ENCODE measurements at places on chromosomes 2 and 18.

GRCh38 chr18:57544936-57545660, 41.4 kb downstream of the FECH start:
- no peak for DNase-seq

DNA sequence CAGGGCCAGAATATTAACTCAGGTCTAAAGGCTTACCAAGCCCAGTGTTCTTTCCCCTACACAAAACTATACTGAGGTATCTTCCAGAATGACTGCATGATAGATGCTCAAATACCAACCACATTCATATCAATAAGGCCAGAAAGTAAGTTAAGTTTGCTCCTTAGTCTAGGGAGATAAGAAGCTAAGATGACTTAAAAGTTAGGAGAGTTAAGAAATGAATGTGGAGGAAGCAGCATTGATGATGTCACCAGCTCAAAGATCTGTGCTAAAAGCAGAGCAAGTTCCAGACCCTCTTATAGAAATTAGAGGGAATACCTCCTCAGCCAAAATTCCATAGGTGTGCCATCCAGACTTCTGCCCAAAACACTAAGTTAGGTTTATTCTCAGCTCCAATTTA, 6.1 kb downstream of the PPP4R1 start:
- no peak for DNase-seq

DNA sequence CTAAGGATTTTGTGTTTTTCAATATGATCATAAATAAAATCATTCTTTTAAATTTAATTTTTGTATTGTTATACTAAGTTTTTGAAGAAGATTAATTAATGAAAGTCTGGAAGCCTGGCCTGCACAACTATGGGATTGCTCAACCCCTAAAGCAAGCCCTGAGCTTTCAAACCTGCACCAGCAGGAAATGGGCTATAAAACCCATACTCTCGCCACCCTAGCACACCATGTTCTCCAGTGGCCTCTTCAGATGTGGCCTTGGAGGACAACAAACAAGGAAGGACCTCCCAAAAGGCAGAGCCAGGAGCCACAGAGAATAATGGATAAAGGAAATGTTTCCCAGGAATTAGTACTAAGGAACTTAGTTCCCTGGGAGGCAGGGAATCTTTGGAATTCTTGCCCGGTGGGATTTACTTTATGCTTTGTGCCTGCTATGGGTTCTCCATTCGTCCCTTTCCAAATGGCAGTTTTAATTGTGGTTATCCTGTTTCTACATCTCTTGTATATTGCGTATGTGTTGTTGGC, 212.5 kb downstream of the ZFP36L2 start:
- DNase-seq: no peak

- no peak for DNase-seq
Observed at GRCh38 chr2:96408616-96409015, 73.0 kb downstream of the NCAPH start.

DNA sequence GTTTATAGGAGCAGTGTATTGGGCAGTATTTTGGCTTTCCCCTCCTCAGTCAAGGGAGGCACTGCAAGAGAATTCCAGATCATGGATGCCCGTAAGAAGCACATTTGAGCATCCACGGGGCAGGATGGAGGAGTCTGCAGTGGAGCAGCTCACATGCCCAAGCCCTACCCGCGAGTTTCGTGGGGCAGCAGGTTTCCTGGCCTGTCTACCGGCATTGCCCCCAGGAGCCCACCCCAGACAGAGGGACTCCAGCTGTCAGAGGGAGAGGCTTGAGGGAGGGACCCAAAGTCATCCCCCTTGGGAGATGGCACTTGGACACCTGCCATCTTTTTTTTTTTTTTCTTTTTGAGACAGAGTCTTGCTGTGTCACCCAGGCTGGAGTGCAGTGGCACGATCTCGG, 31.3 kb downstream of the TMEM177 start:
- DNase-seq: no peak

GRCh38 chr2:178220814-178221213, 26.5 kb downstream of the OSBPL6 start:
- no peak for DNase-seq

DNA sequence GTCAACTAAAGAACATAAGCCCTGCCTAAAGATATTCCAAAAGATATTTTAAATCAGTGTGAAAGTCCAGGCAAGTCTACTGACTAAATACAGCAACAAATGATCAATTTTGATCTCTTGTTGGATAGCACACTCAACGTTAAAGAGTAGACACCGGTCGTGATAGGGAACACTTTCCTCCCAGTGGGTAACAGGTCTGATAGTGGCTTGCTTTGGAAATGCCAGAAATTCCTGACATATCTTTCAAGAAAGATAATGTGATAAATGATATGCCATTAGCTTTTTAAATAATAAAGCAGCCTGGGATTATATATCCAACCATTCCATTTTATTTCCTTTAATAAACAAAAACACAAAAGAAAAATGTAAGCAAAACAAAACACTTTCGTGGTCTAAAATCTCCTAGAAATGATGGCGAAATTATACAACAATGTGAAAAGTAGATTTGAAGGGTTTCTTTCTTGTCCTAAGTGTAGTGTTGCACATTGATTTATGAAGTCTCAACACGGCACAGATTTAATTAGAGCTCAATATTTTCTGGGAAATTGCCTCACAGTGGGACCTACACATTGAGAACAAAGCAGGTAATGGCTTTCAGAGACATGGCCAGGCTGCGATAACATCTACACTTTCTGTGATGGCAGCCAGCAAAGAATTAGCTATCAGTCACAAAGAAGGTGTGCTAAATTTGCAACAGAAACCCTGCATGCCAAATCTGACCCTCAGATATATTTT, 158.6 kb downstream of the PPP1R1C start:
- DNase-seq: no peak

GRCh38 chr2:219526320-219527075, 12.2 kb downstream of the ASIC4 start:
- no peak for DNase-seq

- DNase-seq: no peak
Observed at GRCh38 chr2:202014759-202015211, 18.9 kb upstream of the FZD7 start.

- peak; percentile 75 for DNase-seq
Observed at GRCh38 chr2:30147715-30148610, 1.2 kb downstream of the YPEL5 start.

GRCh38 chr2:9240745-9241144, 34.1 kb downstream of the ASAP2 start:
- DNase-seq: no peak

DNA sequence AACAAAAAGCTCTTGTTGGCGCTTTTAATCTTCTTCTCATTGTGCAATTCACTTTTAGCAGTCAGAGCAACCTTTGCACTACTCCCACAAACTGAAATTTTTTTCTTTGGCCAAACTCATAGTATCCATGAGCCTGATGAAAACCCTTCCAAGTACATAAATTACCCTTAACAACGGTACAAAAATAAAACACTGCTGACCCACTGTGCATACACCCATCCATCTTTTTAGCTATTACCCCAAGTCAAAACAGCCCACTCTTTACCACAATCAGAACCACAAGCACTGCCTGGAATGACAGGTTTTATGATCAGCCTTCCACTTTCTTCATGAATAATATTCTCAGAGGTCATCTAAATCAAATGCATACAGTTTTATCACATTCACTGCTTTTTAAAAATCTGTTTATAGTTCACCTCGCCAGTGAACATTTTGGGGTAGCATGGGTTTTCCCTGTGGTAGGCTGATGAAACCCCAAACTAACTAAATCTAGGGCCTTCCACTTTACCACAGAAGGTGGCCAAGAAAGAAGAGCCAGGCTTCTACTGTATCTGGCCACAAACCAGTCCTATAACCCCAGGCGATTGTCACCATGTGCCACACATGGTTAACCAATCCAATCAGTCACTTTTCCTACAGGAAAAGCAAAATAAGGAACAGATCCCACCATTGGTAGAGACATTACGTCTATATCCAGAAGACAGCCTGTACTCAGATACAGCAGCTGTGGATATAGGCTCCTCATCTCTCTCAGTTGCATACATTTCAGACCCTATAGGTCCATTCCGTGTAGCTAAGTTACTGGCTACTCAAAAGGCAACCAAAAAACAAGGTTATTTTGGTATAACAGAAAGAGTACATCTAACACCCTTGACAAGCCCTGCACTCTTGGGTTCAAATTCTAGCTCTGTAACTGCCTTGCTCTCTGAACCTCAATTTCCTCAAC, 171.3 kb downstream of the THADA start:
- DNase-seq: no peak

GRCh38 chr2:43634604-43635306, 2.3 kb upstream of the PLEKHH2 start:
- DNase-seq: no peak

DNA sequence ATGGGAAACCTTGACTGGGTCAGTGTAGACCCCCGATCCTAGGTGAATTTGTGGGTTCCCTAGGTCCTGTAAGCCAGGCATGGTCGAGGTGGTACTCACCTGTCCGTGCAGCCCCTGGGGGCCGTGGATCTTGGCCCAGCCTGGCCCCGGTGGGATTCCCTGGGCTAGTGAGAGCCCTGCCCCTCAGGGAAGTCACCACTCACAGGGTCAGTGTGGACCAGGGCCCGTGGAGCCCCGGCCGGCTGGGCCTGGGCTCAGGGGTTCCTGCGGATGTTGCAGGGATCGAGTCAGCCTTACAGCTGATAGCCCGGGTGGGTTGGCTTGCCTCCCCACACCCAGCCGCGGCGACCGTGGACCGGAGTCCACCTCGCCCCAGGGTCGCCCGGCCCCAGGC, 528 bp downstream of the ATG9A start:
- DNase-seq: no peak

DNA sequence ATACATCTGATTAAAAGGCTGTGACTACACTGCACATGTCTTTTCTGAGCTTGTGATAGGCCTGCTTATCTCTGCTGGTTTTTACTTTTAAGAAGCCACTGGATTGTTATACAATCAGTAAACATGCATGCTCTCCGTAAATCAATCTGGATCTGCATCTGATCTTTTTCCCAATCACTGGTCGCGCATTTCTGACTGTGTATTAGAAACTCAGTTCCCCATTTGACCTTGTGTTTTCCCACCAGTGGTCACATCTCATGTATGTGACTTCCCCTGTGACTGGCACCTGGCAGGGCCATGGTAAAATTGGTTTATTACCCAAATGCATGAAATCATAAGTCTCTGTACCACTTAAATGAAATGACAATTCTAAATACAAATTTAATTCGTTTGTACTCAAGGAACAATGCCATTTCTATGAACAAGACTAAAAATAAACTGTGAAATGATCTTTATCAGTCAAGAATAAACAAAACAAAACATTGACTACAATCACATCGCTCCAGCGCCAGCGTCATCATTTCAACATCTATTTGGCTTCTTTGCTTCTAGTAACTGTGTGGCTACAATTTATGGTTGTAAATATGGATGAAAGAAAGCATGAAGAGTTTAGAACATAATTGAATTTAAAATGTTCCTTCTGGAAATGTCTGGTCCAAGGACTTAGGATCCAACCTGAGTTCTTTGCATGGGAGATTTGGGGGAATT, 396.6 kb upstream of the TRIB2 start:
- no peak for DNase-seq

DNA sequence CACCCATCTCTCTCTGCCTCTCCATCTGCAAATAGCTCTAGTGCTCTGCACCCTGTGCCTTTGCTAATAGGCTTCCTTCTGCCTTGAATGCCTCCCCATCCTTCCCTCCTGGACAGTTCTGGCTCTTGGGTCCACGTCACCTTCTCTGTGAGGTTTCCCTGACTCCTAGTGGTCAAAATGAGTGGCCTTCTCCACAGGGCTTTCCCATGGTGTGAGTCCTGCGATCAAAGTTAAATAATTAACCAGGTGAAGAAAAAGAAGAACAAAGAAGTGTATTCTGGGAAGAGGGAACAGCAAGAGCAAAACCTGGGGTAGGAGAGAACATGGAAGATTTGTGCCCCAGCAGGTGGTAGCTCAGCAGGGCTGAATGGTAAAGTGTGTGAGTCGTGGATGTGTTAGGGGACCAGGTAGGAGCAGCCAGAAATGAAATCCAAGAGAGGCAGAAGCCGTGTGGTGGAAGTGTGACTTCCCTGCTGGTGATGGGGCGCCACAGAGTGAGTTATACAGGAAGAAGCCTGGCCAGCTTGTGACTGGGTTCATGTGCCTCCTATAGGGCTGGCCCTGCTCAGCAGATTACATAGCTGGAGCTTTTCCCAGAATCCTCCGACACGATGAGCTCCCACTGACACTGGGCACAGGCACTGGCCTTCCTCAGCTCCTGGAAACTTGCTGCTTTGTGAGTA, 93.8 kb upstream of the LDAH start:
- no peak for DNase-seq

DNA sequence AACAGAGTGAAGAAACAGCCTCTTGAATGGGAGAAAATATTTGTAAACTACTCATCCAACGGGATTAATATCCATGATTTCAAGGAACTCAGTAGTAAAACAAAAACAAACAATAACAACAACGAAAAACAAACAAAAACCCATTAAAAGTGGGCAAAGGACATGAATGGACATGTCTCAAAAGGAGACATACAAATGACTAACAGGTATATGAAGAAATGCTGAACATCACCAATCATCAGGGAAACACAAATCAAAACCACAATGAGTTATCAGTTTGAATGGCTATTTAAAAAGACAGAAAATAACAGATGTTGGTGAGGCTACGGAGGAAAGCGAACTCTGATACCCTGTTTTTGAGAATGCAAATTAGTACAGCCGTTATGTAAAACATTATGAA, 224.8 kb upstream of the NRXN1 start:
- no peak for DNase-seq

DNA sequence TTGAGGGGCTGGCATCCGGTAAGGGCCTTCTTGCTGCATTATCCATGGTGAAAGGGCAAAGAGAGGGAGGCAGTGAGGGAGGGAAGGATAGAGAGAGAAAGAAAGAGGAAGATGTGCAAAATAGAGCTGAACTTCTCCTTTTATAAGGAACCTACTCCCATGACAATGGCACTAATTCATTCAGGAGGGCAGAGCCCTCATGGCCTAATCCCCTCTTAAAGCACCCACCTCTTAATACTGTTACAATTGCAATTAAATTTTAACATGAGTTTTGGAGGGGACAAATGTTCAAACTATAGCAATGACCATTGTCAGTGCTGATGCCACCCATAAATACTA, 60.2 kb downstream of the CXCR4 start:
- no peak for DNase-seq

GRCh38 chr18:24930971-24931370, 421.0 kb downstream of the ZNF521 start:
- DNase-seq: no peak

- no peak for DNase-seq
Observed at GRCh38 chr2:215435280-215435869, 493 bp downstream of the FN1 start.

- no peak for DNase-seq
Observed at GRCh38 chr2:208083807-208084206, 40.5 kb downstream of the CRYGD start.

- DNase-seq: no peak
Observed at GRCh38 chr18:41993151-41993550, 38.1 kb downstream of the PIK3C3 start.

GRCh38 chr2:73333564-73333963, 40.2 kb upstream of the EGR4 start:
- no peak for DNase-seq
